ENCODE measurements at places on chromosomes 1 and 21.
A peak's percentile ranks its signal among the peaks of the same experiment; 100 is the strongest.

DNA sequence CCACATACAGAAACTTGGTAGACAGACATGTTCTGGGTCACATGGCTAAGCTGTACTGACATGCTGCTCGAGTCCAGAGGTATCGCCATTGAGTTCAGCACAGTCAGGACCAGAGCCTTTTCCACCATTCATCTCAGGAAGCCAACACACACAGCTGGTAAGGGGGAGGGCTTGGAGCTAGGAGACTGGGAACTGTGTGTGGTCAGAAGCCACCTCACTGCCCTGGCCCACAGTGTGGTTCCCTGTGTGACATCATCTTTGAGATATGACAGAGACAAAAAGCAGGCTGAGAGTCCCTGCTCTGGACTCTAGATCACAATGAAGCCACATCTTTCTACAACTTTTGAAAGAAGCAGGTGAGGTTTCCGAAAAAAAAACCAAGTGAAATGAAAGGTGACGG lies 107.2 kb downstream of the SIM2 start:
- no peak for DNase-seq

DNA sequence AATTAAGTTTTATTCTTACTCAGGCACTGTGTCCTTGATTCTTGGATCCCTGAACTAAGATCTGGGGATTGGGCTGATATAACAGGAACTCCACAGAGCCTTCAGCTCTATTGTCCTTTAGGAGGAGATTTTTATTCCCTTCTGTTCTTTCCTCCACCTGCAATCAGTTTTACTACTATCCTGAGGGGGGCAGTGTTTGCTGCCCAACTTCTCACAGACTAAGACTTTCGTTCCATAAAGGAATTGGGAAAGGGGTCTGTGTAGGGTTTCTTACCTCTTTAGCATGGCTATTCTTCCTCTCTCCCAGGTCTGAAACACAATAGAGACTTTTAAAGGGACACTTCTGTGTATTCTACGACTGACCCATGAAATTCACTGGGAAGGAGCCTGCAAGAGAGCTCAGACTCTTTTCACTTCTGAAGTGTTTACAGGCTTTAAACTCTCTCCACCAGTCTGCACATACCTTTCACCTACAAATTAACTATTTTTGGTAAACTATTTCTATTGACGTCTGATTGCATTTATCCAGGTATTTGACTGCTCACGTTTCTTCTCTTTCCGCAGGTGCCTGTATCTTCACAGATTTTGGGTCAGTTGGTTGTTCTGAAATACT lies 103.3 kb upstream of the DEPDC1 start:
- no peak for DNase-seq

DNA sequence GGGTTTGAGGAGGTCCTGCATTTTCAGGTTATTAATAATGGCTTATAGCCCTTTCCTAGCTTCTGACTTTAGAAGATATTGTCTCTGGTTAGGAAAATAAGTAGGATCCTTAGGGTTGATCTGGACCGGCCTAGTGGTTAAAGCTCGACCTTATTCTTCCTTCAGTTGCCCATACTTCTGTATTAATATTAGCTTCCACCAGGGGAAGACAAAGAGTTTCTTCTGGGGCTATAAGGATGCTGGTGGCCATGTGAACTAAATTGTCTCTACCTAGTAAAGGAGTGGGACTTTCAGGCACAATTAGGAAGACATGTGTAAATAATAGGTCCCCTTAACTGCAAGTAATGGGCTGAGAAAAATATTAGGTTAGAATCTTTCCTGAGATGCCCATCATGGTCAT lies 20.6 kb upstream of the FCGR2A start:
- DNase-seq = no peak

DNA sequence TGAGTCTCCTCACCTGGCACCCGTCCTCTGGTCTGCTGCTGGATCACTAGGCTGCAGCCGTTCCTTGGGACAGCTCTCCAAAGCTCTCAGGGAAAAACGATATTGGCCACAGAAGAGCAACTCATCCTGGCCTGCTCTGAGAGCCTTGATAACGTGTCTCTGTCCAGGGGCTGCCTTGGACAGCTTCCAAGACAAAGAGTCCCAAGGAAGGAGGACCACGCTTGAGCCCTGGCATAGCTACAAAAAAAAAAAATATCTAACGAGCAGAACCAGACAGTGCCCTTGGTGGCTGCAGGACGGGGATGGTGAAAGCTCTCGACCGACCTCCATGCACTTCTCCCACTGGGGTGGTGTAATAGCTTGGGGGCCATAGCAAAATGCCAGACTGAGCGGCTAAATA lies 589.6 kb downstream of the NPHP4 start:
- DNase-seq = no peak

DNA sequence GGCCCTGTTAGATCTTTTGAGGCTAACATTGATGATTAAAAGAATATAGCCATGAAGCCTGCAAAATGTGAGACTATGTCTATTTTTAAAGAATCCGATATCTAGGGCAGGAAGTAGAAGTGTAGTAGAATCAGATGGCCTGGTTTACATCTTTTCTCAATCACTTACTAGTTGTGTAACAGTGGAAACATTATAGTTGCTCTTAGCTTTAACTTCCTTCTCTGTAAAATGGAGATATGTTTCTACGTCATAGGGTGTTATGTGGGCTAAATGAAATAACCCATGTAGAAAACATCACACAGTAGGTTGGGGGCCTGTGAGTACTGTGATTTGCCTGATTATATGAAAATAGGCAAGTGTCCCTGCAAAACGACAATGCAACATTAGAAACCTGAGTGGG lies 4.4 kb upstream of the IGFN1 start:
- DNase-seq = no peak

GRCh38 chr1:45356186-45356585 lies 15.9 kb upstream of the MUTYH start:
- no peak for DNase-seq

DNA sequence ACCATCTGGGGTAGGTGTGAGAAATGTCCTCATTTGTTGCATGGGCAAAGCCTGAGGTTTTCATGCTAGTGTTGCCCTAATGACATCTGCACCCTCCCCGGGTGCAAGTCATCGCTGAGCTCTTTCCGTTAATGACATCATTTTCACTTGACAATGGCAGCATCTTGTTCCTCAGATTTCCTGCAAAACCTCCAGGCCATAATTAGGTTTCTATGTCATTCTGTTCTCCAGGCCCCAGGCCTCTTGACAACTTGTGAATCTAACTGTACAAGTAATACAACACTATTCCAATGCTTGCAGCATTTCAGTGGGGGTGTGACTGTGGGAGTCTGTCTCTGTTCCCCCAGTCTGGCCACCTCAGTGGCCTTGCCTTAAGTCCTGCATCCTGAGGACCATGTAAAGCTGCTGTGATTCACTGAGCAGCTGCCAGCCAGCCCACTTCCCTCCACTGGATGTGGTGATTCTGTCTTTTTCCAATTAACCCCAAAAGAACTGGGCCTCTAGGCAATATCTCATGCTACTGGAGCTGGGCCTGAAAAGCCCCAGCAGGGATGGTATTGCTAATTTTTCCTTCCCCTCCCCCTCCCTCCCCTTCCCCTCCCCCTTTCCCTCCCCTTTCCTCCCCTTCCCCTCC lies 22.8 kb downstream of the RAB7B start:
- DNase-seq = no peak

GRCh38 chr1:192633533-192634253 lies 2.3 kb upstream of the RGS13 start:
- DNase-seq = no peak

- DNase-seq = no peak
These were observed 49.2 kb upstream of the EDN2 start for GRCh38 chr1:41533731-41534080.

DNA sequence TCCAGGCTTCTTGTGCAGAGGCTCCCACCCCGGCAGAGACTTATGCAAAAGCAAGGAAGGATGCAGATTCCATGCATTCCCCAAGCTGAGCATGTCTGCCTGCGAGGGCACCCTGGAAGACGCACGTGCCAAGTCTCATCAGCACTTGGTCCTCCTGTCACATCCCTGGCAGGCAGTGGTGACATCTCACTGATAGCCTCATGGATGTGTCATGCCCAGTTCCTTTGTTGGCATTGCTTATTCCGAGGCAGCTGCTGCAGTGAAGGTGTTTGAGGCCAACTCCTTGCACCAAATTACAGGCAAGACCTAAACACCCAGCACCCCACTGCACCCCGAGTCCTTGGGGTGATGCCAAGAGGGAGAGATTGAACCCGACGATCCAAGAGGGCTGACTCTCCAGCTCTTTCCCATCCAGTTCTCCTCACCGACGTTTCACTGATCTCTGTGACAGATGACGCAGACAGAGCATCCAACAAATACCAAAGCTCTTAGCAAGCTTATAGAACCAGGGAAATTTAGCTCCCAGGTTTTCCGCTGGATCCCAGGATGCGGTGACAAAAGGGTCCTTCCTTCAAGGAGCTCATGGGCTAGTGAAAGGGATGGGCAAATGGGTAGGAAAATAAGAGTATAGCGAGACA lies 611.1 kb downstream of the AJAP1 start:
- DNase-seq = no peak

GRCh38 chr21:45607021-45607908 lies 36.3 kb upstream of the PCBP3 start:
- peak; percentile 59 for DNase-seq

DNA sequence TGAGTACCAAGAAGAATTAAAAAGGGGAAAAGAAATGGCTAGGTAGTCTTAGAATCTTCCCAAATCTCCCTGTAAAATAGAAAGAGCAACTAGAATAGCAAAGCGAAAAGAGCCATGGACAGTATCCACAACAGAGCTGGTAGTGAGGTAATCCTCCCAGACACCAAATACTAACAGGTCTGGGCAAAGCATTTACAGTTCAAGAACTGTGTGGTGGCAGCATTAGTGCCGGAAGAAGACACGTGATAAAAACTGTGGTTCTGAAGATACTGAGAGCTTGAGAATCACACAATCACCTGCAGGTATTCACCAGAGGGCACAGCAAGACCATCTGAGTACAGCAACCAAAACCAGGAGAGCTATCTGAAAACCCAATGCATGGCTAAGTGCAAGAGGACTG lies 31.8 kb upstream of the OLIG2 start:
- no peak for DNase-seq

DNA sequence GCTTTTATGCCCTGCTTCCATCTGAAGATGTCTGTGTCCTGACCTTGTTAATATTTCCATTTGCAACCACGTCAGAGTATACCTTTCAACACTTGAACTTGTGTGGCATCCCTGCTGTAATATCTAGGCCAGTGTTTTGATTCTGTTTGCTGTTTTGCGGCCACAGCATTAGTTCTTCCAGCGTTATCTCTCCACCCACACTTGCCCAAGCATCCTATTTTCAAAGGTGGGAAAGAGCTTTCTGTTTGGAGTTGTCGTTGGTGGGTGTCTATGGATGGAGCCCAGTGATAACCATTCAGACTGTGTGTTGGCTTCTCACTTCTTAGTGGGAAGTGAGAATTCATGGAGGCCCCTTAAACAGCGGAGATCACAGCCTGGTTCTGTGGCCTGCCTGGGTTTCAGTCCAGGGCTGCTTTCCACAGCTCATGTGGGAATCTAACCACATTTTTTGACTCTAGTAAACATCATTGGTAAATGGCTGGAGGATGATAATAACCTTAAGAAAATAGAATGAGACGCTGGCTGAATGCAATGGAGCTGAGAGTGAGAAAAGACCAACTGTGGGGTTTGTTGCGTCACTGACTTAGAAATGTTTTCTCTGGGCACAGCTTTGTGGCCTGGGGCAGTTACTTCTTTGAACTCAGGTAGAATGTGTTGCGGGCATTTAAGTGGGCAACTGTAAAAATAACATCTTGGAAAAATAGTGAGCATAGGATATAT lies 7.6 kb downstream of the TENT5C start:
- no peak for DNase-seq

- DNase-seq = no peak
These were observed 206.1 kb downstream of the AGBL4 start for GRCh38 chr1:49817681-49818080.

GRCh38 chr1:170044187-170044586 lies 30.3 kb downstream of the KIFAP3 start:
- no peak for DNase-seq

- no peak for DNase-seq
These were observed 2.5 kb upstream of the PADI6 start for GRCh38 chr1:17369466-17369865.

GRCh38 chr1:220791285-220791684 lies 4.6 kb downstream of the MTARC1 start:
- DNase-seq = no peak

- DNase-seq = no peak
These were observed 104.1 kb downstream of the DENND1B start for GRCh38 chr1:197671140-197671539.

DNA sequence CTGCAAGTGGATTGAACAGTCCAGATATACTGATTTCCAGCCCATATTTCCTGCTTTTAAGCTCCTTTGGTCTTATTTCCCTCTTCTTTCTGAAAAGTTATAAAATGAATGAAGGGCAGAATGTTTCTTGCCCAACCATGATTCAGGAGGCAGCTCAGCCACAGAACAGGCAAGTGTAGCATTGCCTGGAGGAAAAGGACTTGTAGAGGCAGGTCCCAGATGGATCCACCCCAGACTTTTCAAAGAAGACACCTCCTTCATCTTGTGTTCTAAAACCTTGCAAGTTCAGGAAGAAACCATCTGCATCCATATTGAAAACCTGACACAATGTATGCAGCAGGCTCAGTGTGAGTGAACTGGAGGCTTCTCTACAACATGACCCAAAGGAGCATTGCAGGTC lies at the start of gene CLCA2:
Gene CLCA2, plus strand, starts transcription at position 299 of the 400 bp plus-strand sequence. Its CDS starts 77 bp downstream, at position 376.
- no peak for DNase-seq

- DNase-seq = no peak
These were observed 58.4 kb downstream of the NTMT2 start for GRCh38 chr1:170204121-170204520.

GRCh38 chr1:55538428-55538827 lies 323.3 kb upstream of the USP24 start:
- no peak for DNase-seq

GRCh38 chr1:226535666-226536065 lies 12.9 kb upstream of the STUM start:
- DNase-seq = no peak

- DNase-seq = peak; percentile 12
These were observed 9.8 kb downstream of the THAP3 start for GRCh38 chr1:6634371-6635052.

GRCh38 chr1:109751531-109752260 lies 10.9 kb upstream of the GSTM3 start:
- no peak for DNase-seq

- no peak for DNase-seq
These were observed 7.8 kb upstream of the LRRC8D start for GRCh38 chr1:89812992-89813391.

DNA sequence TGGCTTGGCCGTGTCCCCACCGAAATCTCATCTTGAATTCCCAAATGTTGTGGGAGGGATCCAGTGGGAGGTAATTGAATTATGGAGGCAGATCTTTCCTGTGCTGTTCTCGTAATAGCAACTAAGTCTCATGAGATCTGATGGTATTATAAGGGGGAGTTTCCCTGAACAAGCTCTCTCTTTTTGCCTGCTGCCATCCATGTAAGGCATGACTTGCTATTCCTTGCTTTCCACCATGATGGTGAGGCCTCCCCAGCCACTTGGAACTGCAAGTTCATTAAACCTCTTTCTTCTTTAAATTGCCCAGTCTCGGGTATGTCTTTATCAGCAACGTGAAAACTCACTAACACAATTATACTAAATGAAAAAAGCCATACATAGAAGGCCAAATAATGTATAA lies 101.3 kb upstream of the LYPLAL1 start:
- DNase-seq = no peak

GRCh38 chr21:45592208-45592619 lies 50.0 kb upstream of the SLC19A1 start:
- DNase-seq = peak; percentile 84

All from stimulated activated CD4-positive, alpha-beta T cell treated with anti-CD3 and anti-CD28 coated beads, Interleukin-2, amount 100 ng/mL, for 4 hours (primary cell).